ENCODE measurements at places on chromosomes 1 and 21.

DNA sequence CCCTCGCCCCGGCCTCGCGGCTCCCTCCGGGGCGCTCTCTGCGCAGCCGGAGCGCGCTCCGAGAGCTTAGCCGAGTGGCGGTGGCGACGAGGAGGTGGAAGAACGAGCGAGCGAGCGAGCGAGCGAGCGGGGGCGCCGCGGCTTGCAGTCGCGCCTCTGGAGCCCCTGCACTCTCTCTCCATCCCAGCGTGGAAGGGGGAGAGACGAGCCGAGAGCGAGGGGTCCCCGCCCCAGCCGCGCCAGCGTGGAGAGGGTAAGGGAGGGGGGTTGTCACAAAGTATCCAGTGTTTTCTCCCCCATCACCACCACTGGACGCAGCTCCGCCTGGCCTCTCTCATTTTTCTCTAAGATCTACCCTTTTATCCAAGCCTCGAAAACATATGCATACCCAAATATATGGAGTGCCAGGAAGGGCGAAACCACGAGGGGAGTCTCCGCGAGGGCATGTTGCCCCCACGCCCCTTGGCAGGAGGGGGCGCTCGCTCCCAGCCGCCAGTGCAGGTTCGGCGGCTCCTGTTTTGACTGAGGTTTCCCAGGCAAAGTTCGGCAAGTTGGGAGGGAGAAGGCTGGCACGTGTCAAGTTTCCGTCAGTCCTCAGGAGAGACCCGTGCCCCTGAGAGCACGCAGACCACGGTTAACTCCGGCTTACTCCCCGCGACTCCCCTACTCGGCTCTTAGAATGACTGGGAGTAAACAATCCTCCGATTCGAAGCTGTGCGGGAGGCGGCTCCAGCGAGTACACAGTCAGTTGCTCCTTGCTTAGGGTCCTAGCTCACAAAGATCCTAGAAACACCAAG, 569 bp upstream of the DAB1 start:
- no peak for DNase-seq

GRCh38 chr1:210438928-210439841, 110.5 kb downstream of the HHAT start:
- no peak for DNase-seq

DNA sequence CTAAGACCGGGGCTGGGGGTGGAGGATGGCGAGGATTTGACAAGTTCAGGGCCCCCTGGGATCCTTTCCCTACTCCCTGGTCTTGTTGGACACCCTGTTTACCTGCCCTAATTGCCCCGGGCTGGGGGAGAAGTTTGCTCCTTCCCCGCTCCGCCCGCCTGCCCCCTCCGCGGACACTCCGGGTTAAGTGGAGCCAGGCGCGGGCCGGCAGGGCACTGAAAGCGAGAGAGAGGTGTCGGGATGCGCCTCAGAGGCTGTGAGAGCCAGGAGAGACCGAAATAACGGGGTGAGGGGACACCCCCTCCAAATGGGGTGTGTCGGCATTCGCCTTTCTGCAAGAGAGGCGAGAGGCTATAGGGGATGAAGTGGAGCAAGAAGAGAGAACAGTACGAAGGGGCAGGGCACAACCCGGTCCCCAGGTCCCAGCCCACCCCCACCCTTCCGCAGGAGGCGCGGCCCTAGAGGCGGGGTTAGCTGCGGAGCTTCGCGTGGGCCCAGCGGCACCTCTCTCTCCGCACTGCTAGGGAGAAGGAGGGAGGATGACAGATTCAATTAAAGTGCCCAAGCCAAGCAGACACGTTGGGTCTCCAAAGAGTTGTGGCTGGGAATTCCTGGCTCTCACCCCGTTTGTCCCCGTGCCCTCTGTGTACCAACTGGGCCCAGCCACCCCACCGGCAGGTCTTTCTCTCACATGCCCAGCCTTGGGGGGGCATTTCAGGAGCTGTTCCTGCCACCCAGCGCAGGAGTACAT, 3.8 kb downstream of the EFNA3 start:
- no peak for DNase-seq

DNA sequence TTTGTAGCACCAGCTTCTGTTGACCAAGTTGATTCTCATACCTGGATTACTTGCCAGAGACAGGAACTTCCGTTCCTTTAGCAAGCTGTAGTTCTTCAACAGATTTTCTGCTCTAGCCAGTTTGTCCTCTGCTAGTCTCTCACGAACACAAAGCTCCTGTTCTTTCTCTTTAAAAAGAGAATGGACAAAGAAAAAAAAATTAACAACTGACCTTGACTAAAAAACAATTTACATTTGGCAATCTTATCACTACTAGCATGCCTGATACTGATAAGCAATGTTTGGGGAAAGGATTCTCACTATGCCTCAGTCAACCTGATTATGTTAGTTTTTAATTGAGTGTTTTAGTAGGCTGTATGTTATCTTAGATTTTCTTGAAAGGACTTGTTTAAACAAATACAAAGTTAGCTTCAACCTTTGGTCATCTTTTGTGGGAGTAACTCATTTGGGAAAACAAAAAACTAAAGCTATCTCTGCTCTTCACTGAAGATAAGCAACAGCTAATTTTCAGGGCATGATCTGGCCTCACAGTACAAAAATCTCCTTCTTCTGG, 8.3 kb downstream of the NEK2 start:
- no peak for DNase-seq

GRCh38 chr1:231993968-231994455, 367.4 kb downstream of the DISC1 start:
- no peak for DNase-seq

GRCh38 chr1:188382851-188383250, 1554.1 kb downstream of the PLA2G4A start:
- no peak for DNase-seq

DNA sequence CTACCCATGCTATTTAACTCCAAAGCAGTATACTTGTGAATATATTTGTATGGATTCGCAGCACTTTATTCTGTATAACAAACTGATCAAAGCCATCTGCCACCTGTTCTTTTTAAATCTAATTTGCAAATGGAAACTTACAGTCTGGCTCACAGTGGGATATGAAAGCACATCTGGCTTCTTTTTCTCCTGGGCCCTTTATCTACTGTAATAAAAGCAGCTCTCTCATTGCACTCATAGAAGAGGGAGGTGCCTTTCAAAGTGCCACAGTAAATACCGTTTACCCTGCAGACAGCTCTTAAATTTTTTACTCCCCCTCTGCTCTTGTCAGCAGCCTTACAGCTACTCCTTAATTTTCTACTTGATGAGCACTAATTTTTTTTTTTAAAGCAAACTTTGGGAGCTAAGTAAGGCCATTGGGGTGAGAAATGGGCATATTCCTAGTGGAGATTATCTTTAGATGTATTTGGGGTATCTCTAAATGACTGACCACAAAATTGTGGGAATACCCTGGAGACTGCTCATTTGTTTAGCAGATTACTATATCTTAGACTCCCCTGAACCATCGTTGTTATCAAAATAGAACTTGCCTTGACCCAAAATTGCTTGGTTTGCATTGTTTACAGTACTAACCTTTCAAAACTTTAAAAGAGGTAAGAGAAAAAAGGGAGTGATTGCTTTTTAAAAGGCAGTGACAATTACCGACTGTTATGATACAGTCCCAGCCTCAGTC, 110.1 kb downstream of the VPS13D start:
- DNase-seq: no peak

DNA sequence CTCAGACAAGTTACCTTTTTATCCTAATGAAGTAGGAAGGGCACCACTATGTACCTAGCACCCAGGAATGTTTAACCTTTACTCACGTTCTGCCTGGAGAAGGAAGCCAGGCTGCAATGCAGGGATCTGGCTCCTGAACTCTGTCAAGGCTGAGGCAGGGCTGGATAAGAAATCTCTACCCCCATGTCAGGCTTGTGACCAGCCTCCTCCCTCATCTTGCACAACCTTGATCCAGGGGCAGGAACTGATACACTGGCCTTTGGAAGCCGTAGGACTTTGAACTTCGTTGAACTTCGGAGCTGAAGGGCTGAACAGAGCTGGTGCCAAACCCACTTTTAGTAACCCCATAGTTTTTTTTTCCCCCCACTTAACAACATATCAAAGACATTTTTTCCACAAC, 8.0 kb upstream of the AKR1A1 start:
- DNase-seq: no peak

- DNase-seq: peak; percentile 36
Observed at GRCh38 chr1:160083968-160084770, 2.8 kb downstream of the KCNJ9 start.

GRCh38 chr1:175097361-175097760, 29.7 kb downstream of the TNN start:
- DNase-seq: no peak

GRCh38 chr1:244614113-244614836, 38.7 kb upstream of the DESI2 start:
- DNase-seq: no peak

All from activated CD8-positive, alpha-beta memory T cell treated with anti-CD3 and anti-CD28 coated beads for 4 hours (primary cell).